Foreskin fibroblast (primary cell): ENCODE measurements at places on chromosomes 5 and 9.

DNA sequence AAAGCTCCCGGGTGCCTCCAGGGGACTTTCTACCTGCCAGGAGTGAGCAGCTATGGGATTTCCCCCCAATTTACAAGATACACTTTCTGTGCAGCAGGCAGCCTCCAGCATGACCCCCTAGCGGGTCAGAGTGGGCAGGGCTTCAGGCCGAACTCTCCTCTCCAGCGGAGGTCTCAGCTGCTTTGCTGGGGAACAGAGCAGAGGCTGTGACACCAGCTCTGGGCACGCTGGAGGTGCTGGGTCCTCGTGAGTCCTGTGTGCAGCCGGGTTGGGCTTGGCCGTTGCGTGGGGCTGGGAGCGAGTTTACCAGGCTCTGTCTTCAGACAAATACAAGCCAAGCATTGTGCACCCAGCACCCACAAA, 2.9 kb downstream of the NRARP start:
- DNase-seq, result no peak

- peak; percentile 75 for DNase-seq
These were observed 24.5 kb downstream of the ERGIC1 start for GRCh38 chr5:172858511-172858989.

DNA sequence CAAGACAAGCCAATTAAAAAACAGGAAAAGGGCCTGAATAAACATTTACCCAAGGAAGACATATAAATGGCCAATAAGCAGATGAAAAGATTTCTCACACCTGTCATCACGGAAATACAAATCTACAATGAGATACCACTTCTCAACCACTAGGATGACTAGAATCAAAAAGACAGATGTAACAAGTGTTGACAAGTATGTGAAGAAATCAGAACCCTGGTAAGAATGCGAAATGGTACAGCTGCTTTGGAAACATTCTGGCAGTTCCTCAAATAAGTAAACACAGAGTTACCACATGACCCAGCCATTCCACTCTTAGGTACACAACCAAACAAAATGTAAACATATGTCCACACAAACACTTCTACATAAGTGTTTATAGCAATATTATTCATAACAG, 32.5 kb downstream of the LEAP2 start:
- peak; percentile 9 for DNase-seq

GRCh38 chr9:136309101-136309801, 5.4 kb upstream of the CCDC187 start:
- DNase-seq, result no peak

GRCh38 chr5:170450061-170450669, 53.7 kb upstream of the KCNIP1 start:
- DNase-seq, result no peak
